Stimulated activated CD8-positive, alpha-beta memory T cell treated with anti-CD3 and anti-CD28 coated beads, Interleukin-7, amount 100 ng/mL, for 24 hours (primary cell): ENCODE measurements at places on chromosomes 12 and 14.

GRCh38 chr12:99413751-99414150, 233.8 kb upstream of the GARIN6 start:
- DNase-seq, result no peak

DNA sequence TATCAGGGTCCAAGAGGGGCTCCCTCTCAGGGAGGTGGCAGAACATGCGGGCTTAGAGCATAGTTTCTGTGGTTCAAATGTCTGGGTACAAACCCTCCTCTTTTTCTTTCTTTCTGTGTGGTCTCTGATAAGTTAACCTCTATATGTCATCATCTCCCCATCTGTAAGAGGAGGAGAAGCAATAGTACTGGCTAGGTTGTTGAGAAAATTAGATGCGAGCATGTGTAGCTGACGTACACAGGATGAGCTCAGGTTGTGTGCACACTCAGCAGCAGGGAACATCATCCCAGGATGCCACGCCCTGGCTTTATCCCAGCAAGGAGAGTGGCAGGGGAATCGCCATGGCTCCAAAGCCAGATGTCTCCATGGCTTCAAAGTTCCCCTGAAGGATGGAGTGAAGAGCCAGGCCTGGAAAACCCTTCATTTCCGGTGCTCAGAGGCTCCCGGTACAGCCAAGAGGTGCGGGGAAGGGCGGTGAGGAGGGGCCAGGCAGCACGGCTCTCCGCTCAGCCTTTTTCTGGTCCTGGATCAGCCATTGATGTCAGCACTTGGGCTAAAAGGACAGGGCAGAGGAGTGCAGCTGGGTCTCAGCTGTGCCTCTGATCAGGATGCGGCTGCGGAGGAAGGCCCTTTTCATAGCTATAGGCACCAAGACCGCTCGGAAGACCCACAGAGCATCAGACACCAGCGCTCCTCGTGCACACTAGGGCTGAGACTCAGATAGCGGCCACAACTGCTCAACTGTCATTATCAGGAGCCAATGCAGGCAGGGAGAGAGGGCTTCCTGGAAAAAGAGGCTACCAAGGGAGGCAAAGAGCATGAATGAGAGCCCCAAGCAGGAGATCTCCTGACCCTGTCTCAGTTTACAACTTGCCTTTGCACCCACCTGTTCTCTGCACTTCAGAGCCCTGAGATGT, 41.5 kb downstream of the ARL6IP4 start:
- DNase-seq, result no peak

DNA sequence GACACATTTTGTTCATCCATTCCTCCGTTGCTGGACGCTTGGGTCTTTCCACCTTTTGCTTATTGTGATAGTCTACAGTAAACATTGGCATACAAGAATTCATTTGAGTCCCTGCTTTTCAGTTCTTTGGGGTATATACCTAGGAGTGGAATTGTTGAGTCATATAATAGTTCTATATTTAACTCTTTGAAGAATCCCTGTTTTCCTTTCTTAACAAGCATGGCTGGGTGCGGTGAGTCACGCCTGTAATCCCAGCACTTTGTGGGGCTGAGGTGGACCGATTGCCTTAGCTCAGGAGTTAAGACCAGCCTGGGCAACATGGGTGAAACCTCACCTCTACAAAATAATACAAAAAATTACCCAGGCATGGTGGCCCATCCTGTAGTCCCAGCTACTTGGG, 75.4 kb downstream of the CCDC92 start:
- DNase-seq, result no peak

DNA sequence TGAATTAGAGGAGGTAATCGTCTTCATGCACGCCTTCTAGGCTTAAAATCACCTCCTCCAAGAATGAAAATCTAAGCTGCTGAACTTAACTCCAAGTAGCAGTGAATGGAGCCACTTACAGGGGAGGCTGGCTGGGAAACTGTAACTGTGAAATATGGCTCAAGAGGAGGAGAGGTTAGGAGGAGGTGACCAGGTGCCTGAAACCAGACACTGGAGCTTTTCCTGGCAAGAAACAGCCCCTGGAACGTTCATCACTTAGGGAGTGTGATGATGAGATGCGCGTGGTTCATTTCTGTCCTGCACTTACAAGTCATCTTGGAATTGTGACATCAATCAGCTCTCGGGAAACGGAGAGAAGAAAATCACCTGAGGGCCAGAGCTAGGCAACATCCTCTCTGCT, 62.3 kb upstream of the TMEM132C start:
- no peak for DNase-seq

GRCh38 chr12:95623554-95624170, 72.4 kb upstream of the USP44 start:
- DNase-seq, result no peak

DNA sequence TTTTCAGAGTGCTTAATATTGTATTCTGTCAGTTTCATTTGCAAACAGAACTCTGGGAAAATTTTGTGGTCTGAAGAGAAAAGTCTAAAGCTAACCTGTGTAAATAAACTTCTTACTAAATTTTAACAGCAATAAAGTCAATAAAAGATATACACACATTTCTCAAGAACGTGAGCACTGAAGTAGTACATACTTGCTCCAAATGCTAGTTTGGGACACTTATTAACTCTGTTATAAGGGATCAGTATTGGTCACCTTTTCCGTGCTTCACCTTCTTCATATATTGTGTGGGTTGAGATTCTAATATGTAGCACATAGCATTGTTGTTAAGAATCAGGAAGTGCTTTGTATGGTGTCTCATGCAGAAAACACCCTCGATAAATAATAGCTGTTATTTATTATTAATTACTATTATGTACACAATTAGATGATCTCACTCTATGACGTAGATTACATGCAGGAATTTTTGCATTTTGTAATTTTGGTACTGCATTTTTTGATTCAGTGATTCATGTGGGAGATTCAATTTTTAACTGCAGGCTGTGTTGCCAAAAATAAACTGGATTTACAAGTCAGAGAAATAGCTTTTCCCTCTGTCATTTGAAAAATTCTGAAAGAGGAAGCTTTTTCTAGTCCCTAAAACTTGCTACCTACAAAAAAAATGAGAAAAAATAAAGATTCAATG, 300.9 kb downstream of the ACSS3 start:
- DNase-seq, result no peak

- DNase-seq, result no peak
Measured at GRCh38 chr14:92632546-92633273, 115.7 kb downstream of the LGMN start.

- no peak for DNase-seq
Measured at GRCh38 chr12:4610481-4610880, 38.4 kb downstream of the AKAP3 start.

GRCh38 chr12:4283512-4284255, 10.1 kb downstream of the CCND2 start:
- DNase-seq, result no peak

DNA sequence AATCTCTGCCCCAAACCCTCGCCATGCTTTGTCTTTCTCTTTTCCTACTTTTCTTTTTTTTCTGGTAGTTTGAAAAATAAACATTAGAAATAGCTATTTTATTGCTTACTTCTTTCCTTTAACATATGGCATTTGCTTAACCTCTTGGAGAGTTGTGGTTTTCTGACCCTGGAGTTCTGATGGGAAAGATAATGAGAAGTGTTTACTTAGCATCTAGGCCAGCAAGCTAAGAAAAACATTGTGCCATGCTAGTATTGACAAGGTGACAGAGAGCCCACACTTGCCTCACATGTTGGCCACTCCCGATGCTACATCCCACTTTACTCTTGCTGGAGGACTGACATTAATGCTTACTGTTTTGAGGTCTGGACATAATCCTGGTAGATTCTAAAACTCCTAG, 886.2 kb downstream of the DIO2 start:
- no peak for DNase-seq

DNA sequence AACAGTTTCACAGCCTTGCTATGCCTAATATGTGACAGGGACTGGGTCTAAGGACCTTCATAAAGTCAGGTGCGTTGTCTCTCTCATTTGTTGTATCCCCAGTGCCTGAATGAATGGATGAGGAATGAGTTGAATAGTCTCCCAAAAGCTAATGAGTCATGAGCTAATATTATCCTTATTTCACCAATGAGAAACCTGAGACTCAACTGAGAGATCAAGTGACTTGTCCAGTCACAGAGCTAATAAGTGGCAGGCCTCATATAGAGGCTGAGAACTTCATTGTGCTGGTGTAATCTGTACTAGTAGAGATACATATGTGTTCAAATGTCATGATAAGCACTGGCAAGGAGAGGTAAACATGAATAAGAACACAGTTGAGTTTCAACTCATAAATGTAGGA, 612.4 kb downstream of the NRXN3 start:
- no peak for DNase-seq

- DNase-seq, result no peak
Measured at GRCh38 chr12:70487440-70487839, 121.3 kb downstream of the KCNMB4 start.

GRCh38 chr12:50120953-50121352, 8.9 kb downstream of the COX14 start:
- DNase-seq, result no peak

- no peak for DNase-seq
Measured at GRCh38 chr12:105522166-105522825, 191.8 kb downstream of the C12orf75 start.

DNA sequence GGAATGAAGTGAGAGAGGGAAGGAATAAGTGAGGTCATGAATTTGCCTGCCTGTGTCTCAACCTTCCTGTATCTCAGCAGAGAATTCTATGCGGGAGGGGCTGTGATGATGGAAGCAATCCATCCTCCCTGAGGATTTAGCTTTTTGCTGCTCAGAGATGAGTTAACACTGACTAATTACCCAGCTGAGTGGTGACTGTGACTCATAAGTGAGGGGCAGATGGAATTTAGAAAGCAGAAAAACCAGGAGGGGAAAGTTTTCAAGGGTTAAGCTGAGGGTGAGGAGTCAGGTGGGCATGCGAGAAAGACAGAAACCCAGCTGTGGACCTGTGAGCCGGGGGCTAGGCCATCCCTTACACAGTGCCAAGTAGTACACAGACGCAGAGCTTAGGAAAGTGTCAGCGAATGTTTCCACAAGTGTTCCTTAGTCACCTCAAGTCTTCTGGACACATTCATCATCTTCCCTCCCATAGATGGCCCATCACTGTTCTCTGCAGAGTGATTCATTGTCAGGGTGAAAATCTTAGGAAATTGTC, 277.9 kb downstream of the IPO8 start:
- DNase-seq, result no peak

- DNase-seq, result no peak
Measured at GRCh38 chr12:96383371-96383770, 16.9 kb downstream of the CDK17 start.

- no peak for DNase-seq
Measured at GRCh38 chr12:62865065-62865464, 69.9 kb downstream of the PPM1H start.

- no peak for DNase-seq
Measured at GRCh38 chr12:59595565-59595882, 305 bp upstream of the SLC16A7 start.

- DNase-seq, result no peak
Measured at GRCh38 chr14:49796025-49796424, 28.1 kb downstream of the KLHDC2 start.

GRCh38 chr14:22850944-22851764, 14.8 kb downstream of the MMP14 start:
- DNase-seq, result no peak

GRCh38 chr12:21500786-21501257, 613 bp downstream of the RECQL start:
- no peak for DNase-seq

GRCh38 chr12:84950971-84951546, 38.5 kb upstream of the SLC6A15 start:
- DNase-seq, result no peak

DNA sequence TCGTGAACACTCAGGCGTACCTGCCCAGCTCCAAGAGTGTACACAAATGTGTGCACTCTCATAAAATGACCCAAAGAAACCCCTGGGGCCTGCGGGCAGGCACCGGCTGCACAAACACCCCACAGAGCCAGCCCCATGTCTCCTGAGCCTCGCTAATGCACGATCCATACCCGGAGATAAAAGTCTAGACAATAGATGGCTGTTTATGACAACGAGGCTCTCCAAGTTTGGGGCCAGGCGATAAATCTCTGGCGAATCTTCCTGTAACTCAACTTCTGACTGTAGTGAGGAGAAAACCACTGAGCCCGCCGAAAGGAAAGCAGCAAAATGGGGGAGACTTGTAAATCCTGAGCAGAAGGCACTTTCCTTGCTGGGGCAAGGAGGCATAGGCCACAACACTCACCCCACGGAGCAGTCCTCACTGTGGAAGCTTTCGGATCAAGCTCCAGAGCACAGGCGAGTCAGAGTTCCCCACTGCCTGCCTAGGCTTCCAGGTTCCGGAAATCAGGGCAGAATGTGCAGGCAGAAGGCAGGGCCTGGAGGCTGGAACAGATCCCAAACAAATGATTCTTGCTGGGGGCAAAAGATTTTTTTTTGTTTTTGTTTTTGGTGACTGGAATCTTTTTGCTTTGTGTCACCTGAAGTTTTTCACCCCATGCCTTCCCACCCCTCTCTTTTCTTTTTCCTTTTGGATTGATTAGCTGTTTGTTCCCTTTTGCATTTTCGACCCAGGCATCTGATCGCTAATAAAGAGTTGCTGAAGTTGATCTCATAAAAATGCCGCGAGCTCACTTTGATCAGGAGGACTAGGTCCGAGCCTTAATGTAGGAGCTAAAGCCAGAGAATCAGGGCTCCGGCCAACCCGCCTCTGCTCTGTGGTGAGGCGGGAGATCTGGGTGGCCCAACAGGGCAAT, 4.5 kb upstream of the HOXC11 start:
- no peak for DNase-seq

GRCh38 chr12:92462527-92462926, 240.3 kb upstream of the PLEKHG7 start:
- DNase-seq, result no peak

DNA sequence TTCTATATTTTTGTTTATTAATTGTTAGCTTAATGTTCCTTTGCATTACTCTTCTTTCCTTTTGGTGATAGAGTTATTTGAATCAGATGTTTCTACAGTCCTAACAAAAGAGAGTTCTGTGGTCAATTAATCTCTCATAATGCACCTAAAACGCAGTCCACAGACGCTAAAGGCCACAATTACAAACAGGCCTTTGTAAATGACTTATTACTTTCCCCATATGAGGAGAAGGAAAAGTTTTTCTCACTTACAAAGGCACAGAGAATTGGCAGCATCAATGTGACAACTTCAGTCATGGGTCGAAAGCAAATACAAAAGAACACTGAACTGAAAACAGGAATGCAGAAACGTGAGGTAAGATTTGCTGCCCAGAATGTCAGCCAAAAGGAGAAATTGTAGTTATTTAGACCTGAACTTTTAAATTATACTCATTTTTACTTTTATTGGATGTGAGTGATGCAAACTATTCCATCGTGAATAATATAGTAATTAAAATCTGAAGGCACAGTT, 142.0 kb upstream of the SYT10 start:
- no peak for DNase-seq

DNA sequence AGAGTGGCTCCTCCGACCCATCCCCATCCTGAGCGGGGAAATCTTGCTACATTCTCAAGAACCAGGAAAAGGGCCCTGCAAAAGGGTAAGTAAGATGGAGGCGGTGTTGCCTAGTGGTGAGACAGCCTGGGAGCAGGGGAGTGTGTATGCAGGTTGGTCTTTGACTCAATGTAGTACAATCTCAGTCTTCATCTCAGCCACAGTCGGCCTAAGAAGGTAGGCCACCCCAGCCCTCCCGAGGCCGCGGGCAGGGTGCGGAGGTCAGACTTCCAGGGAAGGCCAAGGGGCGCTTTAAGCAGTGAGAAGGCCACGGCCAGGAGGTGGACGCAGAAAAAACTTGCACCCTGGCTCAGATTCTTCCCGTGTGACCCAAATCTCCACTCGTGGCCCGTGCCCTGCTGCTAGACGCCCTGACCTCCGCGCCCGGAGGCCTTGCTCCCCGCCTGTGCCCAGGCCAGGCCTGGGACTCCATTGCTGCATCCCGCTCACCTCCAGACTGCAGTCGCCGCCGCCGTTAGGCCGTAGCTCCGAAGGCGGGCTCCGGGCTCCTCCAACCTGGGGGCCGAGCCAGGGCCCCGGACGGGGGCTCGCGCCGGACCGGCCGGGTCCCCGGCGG, 435 bp downstream of the FOXM1 start:
- no peak for DNase-seq
